Thyroid gland (tissue), 4 donors: ENCODE measurements at places on chromosomes 4 and X. TPM values are rescaled to one million over a fixed set of nuclear protein-coding genes. Genes with fewer than 3 reads are reported as not detected.

DNA sequence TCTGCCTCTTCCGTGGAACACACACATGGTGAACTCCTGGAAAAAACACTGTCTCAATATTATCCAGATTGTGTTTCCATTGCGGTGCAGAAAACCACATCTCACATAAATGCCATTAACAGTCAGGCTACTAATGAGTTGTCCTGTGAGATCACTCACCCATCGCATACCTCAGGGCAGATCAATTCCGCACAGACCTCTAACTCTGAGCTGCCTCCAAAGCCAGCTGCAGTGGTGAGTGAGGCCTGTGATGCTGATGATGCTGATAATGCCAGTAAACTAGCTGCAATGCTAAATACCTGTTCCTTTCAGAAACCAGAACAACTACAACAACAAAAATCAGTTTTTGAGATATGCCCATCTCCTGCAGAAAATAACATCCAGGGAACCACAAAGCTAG, 87.9 kb downstream of the TET2 start:
- no peaks in the 10 kb centered on the region for H3K27me3 ChIP-seq
- no peak overlapping the region for H3K4me3 ChIP-seq

GRCh38 chrX:14355556-14355955, 173.8 kb upstream of the GLRA2 start:
- H3K4me3 ChIP-seq, result no peak overlapping the region
- H3K27ac ChIP-seq, result no peak overlapping the region
- no peak for DNase-seq
- no peaks in the 10 kb centered on the region for H3K4me1 ChIP-seq
- H3K27me3 ChIP-seq, result no peaks in the 10 kb centered on the region

DNA sequence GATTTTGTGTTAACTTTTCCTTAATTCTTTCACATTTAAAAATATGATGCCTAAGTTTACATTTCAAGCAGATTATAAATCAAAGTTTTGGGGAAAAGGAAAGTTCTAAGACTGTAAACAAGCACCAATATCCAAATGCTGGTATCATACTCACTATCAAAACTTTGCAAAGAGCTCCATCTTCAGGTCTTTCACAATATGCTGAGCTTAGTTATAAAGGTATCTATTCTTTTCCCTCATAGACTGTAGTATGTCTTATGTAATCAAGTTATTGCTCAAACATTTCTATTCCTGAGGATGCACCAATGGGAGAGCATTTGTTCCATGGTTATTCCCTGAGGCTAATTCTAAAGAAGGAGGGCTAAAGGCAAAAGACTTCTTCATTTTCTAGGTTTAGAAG, 207.9 kb upstream of the FAM241A start:
- H3K4me3 ChIP-seq, result no peak overlapping the region
- no peak overlapping the region for H3K27ac ChIP-seq
- no peaks in the 10 kb centered on the region for H3K36me3 ChIP-seq
- DNase-seq, result no peak
- H3K27me3 ChIP-seq, result no peaks in the 10 kb centered on the region

The PRKG2 gene
- 1.2 TPM for total RNA-seq

The PDCL2 gene
- not detected for total RNA-seq
